ENCODE measurements at places on chromosomes 1 and 21. TPM values are rescaled to one million over a fixed set of nuclear protein-coding genes. Genes with fewer than 3 reads are reported as not detected.

GRCh38 chr1:74425676-74426075, 86.7 kb downstream of the LRRC53 start:
- no peak for DNase-seq

GRCh38 chr1:68237040-68237439, 4.7 kb upstream of the WLS start:
- DNase-seq = no peak

Gene KCNH1
- 14.2 TPM for total RNA-seq

DNA sequence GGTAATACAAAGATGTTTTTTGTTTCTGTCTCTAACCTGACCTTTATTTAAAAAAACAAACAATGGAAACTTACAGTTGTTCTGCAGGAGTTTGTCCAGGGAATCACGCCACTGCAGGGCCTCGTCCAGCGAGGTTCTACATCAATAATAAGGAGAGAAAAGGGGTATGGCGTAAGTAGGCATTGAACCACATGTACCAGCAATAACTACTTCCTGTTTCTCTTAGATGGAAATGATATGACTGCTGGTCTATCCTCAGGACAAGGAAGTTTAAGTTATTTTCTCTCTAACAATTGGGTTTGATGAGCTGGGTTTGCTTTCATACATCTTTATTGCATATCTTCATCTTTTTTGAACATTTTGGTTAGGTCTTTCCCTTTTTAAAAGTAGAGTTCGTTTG, 40.9 kb downstream of the RGS5 start:
- DNase-seq = no peak

- DNase-seq = peak; percentile 86
Observed at GRCh38 chr1:93608187-93609109, 73.2 kb downstream of the BCAR3 start.
